ENCODE measurements at places on chromosomes 3 and 15.

- DNase-seq, result no peak
Observed at GRCh38 chr15:100973351-100974111, 54.4 kb downstream of the LRRK1 start.

- no peak for DNase-seq
Observed at GRCh38 chr3:188531210-188531609, 377.3 kb downstream of the LPP start.

- peak; percentile 70 for DNase-seq
Observed at GRCh38 chr15:74006774-74007639, 12.5 kb downstream of the PML start.

- DNase-seq, result peak; percentile 42
Observed at GRCh38 chr15:97745481-97746071, 214.9 kb upstream of the ARRDC4 start.

- peak; percentile 53 for DNase-seq
Observed at GRCh38 chr3:52055537-52056351, 627 bp downstream of the DUSP7 start.

DNA sequence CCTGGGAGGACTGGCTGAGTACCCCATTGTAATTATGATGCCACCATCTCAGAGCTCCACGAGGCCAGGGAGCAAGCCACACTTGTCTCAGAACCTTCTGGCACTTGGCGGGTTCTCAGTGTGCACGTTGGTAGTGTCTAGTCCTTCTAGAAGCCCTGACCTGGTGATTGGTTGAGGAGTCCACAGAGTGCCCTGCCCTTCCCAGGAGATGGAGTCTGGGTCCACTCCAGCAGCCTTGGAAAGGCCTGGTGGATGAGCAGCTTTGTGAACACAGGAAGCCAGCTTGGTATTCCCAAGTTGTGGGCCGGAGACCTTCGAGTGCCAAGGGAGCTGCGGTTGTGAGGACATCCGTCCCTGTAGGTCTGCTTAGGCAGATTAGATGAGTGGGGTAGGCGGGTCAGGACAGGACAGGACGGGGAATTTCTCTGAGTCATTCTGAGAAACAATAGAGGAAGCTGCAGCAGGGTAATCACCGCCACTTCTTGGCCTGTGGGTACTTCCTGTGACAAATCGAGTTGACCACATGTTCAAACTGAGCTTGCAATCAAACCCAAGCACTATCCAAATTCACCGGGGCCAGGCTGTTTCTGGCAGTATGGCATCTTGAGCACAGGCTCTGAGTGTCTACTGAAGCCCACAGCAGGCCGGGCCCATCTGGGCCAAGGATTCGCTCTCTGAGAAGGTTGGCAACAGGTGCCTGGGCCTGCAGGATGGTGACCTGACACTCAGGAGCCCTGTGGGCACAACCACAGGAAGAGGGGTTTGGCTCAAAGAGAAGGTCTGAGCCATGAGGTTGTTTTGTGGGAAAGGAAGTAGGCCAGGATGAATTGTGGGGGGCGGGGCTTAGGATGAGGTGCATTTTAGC is 71.5 kb upstream of the PLXNA1 start:
- DNase-seq, result peak; percentile 95

Measured in activated CD4-positive, alpha-beta T cell treated with anti-CD3 and anti-CD28 coated beads, Interleukin-10, Interleukin-2, amounts not matched to agents 100 ng/mL and 50 ng/mL, durations not matched to agents 16 hours and 8 hours (primary cell).